ENCODE measurements at places on chromosomes 3 and 15.

- DNase-seq, result no peak
These were observed 194.1 kb downstream of the MEX3B start for GRCh38 chr15:81851757-81852156.

DNA sequence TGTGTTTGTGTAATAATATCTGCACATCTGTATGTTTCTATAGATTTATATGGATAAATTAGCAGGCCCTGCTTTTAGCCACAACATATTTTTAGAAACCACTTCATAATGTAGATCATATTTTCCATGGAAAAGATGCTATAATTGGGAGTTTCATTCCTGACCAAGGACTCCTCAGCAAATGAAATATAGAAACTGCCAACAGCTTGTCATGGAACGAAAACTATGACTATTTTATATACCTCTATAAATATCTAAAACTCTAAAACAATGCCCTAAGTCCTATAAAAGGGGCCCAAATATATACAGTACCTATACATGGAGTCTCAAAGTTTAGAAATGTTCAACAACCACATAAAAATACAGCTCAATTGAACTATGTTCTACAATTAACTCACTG is 27.9 kb downstream of the EID1 start:
- DNase-seq, result no peak

DNA sequence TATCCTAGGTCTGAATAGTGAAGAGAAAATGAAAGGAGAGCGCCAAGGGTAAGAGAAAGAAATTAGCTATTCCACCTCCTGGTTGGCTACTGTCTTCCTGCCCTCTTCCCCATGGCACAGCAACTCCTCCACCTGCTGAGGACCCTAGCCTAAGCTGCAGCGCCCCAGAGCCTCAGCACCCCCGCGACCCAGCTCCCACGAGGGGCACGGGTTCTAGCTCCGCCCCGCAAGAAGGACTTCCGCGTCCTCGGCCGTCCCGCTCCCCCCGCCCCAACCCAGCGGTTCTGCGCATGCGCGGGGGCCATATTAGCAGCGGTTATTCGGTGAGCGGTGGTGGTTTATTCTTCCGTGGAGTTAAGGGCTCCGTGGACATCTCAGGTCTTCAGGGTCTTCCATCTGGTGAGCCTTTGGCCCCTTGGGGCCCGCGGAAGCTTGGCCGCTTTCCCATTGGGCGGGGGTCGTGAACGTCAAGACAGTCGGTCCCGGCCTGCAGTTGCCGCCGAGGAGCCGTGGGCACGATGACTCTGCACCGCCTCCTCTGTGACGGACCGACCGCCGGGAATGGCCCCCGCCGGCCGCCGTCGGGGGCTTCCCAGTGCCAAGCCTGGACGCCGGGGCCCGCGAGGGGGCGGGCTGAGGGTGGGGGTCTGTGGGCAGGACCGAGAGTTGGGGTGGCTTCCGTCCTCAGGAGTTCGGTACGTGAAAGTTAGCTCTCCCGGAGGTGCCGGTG is at the start of gene PSMA4:
Gene PSMA4, plus strand, starts transcription at position 304 of the 730 bp plus-strand sequence. CDS start 1,484 bp downstream, outside the sequence.
- DNase-seq, result peak; percentile 90

- DNase-seq, result no peak
These were observed 42.2 kb downstream of the MUC4 start for GRCh38 chr3:195769551-195769950.

DNA sequence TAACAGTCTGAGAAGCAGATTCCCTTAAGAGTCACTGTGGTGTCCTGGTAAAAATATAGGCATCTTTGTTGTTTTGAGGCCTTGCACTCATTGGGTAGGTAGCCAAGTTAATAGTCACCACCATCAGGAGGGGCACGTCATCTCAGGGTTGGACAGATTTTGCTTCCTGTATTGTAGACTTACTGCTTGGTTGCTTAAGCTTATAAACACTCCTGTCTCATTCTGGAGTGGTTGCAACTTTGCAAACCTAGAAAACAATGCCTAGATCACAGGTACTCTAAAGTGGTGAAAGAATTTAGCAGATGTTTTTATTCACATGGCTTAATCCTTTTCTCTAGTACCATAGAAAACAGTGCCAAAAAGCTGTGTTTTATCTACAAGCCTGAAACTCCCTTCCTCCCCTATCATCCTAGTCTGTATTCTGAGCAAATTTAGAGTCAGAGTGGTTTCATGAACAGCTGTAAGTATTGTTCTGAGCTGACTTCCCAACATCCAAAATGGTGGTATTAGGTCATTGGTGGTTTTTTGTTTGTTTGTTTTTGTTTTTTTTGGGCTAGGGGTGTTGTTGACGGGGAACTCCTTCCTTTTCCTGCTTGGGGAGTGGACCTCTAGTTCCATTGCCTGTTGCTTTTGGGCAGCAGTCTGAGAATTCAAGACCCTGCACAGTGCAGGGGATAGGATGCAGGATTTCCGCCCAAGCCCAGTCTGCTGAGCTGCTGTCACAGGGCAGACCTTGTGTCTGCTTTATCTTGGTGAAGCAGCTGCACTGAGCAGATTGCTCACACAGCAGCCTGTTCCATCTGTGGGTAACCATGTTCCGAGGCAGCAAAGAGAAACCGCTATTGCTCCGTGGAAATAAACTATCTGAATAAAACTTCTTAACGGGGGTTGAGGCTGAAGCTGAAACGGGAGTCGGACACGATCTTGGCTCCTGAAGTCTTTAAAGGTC is 202.0 kb downstream of the AKAP13 start:
- DNase-seq, result peak; percentile 84

- DNase-seq, result no peak
These were observed 221.2 kb upstream of the ALCAM start for GRCh38 chr3:105145511-105145910.

DNA sequence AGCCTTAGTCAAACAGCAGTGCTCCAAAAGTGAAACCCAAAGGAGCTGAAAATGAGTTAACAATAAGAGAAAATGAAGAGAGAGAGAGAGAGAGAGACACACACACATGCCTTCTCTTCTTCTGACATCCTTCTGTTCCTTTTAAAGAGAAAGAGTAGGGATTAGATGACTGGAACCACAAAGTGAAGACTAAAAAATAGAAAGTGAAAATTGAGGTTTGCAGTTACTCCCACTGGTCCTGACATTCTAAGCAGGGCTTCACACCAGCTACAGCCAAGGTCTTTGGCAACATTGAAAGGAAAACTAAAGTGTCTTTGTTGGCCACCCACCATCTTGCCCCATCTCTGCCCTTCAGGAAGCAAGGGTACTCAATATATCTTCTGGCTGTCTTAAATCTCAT is 59.2 kb downstream of the USP50 start:
- no peak for DNase-seq

GRCh38 chr15:30924353-30924752 is 20.6 kb downstream of the FAN1 start:
- DNase-seq, result peak; percentile 44

DNA sequence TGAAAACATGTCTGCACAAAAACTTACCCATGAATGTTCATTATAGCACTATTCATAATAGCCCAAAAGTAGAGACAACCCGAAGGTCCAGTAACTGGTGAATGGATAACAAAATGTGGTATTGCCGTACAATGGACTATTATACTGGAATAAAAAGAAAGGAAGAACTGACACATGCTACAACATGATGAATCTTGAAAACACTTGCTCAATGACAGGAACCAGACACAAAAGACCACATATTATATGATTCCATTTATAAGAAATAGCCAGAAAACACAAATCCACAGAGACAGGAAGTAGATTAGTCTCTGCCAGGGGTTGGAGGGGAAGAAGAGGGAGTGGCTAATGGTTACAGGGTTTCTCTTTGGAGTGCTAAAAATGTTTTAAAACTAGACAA is 18.3 kb downstream of the SHC4 start:
- peak; percentile 43 for DNase-seq

DNA sequence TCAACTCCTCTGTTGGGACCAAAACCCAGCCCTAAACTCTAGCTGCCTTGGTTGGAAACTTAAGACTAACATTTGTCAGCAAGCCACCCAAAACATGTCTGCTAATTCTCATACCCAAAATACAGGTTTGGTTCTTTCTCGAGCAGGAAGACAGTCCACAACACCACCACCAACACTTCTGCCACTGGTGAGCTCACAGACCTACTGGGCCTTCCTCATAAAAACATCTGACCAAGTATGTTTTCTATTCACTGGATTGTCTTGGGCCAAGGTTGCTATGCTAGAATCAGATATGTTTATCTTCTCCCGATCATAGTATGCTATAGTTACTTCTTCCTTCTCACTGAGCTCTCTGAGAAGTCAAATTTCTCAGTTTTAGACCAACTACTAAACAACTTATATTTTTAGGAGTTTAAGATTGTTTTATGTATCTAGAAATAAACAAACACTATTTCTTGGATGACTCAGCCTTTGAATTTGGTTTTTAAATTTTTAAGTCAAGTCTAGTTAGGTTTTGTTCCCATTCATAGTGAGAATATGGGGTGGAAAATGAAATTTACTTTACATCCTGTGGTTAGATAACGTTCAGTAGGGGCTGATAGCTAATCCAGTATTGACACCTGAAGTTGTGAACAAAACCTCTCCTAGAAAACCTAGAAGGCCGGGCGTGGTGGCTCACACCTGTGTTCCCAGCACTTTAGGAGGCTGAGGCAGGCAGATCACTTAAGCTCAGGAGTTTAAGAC is 360.5 kb downstream of the RSL24D1 start:
- DNase-seq, result no peak

- DNase-seq, result no peak
These were observed 124.1 kb downstream of the RASA2 start for GRCh38 chr3:141610939-141611338.

DNA sequence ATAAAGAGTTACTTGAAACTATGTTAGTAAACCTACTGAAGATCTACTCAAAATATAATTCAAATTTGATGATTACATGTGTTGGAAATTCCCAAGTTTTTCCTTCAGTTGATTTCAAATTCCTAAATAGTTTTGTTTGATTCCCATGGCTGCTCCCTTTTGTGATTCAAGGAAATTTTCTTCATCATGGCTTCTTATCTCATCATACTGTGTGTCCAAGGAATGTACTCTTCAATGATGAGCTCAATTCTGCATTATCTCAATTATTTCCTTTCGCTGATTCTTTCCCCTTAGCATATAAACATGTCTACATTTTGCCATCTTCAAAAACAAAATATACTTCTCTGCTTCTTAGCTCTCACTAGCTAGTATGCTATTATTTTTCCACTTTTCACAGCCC is 460.4 kb upstream of the NAALADL2 start:
- no peak for DNase-seq

DNA sequence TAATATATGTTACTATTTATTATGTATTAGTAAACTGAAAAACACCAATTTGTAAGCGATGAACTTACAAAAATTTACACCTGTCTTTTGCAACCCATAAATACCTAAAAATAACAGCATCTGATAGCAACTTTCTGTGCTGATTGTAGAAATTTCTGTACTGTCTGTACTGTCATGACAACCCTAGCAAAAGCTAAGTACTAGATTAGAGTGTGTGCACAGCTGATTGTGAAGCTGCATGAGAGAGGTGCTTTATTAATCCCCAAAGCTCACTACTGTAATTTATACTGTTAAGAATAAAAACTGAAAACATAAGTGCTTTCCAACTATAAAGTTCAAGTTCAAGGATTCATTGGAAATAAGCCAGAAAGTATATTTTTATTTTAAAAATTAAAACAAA is 815 bp downstream of the BCL2A1 start:
- DNase-seq, result no peak

GRCh38 chr3:62229211-62229610 is 144.1 kb downstream of the FEZF2 start:
- no peak for DNase-seq

DNA sequence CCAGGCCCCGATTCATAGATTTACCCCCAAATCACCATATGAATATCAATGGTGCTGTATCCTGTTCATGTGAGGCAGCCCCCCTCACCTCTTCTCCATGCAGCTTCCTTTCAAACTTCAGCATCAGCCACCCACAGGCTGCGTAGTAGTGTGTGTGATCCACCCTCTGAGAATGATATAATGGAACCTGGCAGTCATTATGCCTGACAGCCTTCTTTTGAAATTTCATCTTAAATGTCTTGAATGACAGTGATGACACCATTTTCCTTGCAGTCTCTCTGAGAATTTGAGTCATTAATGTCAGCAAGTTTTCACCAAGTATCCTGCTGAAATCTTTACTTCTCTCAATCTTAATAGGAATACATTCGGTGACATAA is 3.5 kb upstream of the CLRN1 start:
- no peak for DNase-seq

DNA sequence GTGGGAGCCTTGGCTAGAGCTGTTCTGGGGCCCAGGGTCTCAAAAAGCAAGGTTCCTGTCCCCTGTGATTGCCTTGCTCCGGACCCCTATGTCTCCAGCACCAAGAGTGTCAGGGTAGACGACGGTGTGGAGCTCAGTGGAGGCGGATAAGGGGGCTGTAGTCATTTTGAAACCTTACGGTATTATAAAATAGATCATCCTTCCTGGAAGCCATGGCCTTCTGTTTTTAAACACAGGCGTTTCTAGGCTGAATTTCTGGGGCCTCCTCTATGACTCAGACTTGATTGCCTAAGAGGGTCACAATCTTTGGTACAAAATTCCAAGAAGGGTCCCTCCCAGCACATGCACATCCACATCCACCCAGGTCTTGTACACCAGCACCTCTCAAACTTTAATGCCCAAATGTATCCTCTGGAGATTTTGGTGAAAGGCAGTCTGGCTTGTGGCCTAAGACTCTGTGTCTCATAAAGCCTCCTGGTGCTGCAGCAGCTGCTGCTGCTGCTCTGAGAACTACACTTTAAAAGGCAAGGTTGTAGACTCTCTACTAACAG is 70.5 kb upstream of the XCR1 start:
- peak; percentile 83 for DNase-seq

- no peak for DNase-seq
These were observed 852.8 kb downstream of the AGBL1 start for GRCh38 chr15:86932456-86932855.

GRCh38 chr3:189690672-189691071 is 59.5 kb downstream of the TP63 start:
- no peak for DNase-seq

GRCh38 chr15:49361370-49361769 is 61.7 kb upstream of the FGF7 start:
- DNase-seq, result no peak

DNA sequence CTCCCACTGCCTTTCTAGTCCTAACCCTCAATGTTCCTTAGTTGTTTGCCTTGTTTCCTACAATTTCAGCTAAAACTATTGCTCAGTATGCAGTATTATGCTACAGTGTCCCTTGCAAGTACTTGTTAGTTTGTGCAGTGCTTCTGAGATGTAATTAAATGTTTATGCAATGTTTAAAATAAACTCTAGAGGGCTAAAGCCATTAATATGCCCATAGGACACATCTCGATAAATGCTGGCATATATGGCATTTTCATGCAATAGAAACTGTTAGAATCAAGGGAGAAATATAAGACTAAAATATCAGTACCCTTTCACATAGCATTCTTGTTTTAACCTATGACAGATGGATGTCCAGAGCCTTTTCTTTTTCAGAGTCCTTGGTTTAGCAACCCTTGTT is 59.8 kb upstream of the ACKR4 start:
- peak; percentile 27 for DNase-seq

DNA sequence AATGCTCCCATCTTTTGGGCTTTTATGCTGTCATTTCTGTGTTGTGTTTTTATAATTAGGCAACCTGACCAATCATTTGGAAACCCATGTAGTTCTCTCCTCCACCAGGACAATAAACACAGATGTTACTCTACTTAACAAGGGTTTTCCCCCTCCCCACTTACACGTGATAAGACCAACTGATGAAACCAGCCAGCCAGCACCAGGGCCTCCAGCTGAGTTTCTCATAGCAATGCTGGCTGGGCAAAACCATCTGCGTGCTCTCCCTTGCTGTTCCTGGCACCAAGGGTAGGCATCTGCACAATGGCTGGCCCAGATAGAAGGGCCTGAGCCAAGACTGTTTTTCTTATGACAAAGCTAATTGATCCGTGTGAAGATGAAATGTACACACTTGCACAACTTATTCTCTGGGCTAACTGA is 310.4 kb downstream of the PLCL2 start:
- peak; percentile 39 for DNase-seq
